ENCODE measurements at places on chromosomes 12 and 14. TPM values are rescaled to one million over a fixed set of nuclear protein-coding genes. Genes with fewer than 3 reads are reported as not detected.

AMN1 gene
- 5.6 TPM for total RNA-seq

KLRG1 gene
- total RNA-seq, result 0.69 TPM

CPNE6 gene
- not detected for total RNA-seq

NYNRIN gene
- 9.5 TPM for total RNA-seq

LPCAT3 gene
- total RNA-seq, result 35.9 TPM

MYH7 gene
- not detected for total RNA-seq

HVCN1 gene
- 1.5 TPM for total RNA-seq

MYL2 gene
- not detected for total RNA-seq

GLT1D1 gene
- total RNA-seq, result not detected

PIWIL1 gene
- not detected for total RNA-seq

VDR gene
- 10.4 TPM for total RNA-seq

COX6A1 gene
- total RNA-seq, result 387 TPM

EPYC gene
- total RNA-seq, result not detected

EFS gene
- total RNA-seq, result 8.9 TPM

GNG2 gene
- total RNA-seq, result 16.4 TPM

LALBA gene
- total RNA-seq, result not detected

ACSM4 gene
- total RNA-seq, result not detected

CRACR2A gene
- 4.2 TPM for total RNA-seq

HRK gene
- not detected for total RNA-seq

SCNN1A gene
- total RNA-seq, result 7.8 TPM

HOXC6 gene
- not detected for total RNA-seq

DNAJC22 gene
- total RNA-seq, result not detected

DNAH10 gene
- total RNA-seq, result 0.24 TPM

RD3L gene
- total RNA-seq, result not detected

GPD1 gene
- 11.3 TPM for total RNA-seq

CEBPE gene
- not detected for total RNA-seq

NPAS3 gene
- total RNA-seq, result 0.10 TPM

MYF5 gene
- not detected for total RNA-seq

PHETA1 gene
- 10.8 TPM for total RNA-seq

FGF23 gene
- not detected for total RNA-seq

BMP4 gene
- total RNA-seq, result 15.2 TPM

ADSS1 gene
- 9.4 TPM for total RNA-seq
